ENCODE measurements at places on chromosomes 12 and 14.

- DNase-seq = no peak
Observed at GRCh38 chr12:105548626-105549025, 218.1 kb downstream of the C12orf75 start.

- DNase-seq = no peak
Observed at GRCh38 chr14:20707622-20708021, 19.1 kb downstream of the ANG start.

- DNase-seq = no peak
Observed at GRCh38 chr14:98943907-98944306, 328.1 kb downstream of the BCL11B start.

DNA sequence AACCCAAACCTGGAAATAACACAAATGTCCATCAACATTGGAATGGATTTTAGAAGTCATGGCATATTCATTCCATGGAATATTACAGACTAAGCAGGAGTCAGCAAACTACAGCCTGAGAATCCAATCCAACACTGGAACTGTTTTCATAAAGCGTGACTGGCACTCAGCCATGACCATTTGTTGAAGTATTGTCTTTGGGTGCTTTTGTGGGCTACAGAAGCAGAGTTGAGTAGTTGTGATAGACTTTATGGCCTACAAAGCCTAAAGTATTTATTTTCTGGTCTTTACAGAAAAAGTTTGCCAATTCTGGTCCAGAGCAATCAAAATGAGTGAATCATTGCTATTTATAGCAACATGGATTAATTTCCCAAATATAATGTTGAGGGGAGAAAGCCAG is 34.5 kb upstream of the FRS2 start:
- no peak for DNase-seq

- no peak for DNase-seq
Observed at GRCh38 chr12:65449400-65449799, 170.9 kb downstream of the MSRB3 start.

DNA sequence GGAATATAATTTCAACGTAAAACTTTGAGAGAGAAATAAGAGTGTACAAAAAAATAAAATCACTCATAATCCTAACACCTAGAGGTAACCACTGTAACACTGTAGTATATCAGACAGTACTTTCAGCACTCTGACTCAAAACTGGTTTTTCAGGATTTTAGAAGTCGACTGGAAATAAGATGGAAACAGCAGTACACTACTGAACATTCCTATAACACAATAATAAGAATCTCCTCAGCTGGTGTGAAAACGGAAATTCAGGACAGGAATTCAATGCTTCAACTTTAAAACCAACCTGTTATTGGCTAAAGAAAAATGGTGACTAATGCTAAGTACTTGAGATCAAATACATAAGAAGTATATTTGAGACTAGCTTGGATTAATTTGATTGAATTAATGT is 12.3 kb upstream of the PITPNM2 start:
- DNase-seq = no peak

- no peak for DNase-seq
Observed at GRCh38 chr14:23359722-23360447, 5.1 kb downstream of the EFS start.

DNA sequence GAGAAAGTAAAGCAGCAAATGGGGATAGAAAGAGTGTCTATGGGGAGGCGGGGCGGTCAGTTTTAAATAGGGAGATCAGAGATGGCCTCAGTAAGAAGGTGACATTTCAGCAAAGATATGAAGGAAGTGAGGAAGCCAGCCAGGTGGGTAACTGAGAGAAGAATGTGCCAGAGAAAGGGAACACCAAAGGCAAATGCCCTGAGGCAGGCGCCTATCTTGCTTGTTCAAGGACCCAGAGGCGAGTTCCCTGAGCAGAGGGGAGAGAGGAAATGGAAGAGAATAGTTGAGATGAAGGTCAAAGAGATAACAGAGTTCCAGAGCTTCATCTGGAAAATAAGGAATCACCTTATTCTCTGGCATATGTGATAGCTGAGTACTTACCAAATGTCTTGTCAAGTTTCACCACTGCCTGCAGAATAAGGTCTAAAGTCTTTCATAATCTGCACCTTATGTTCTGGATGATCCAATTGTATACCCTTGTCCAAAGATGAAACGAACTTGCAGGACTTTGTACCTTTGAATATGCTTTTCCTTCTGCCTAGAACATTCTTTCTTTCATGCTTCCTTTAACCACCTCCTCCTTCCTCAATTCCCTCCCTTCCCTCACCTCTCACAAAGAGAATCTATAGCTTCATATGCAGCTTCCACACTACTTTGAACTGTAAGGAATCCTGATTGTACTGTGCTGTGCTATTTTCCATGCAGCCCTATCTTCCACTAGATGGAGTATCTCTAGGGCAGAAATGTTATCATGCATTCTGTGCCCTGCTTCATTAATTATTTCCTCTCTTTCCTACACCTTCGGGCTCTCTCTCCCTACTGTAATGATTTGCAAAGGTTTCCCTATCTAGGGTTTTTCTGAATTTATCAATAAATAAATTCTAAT is 38.5 kb downstream of the GNPTAB start:
- no peak for DNase-seq

- DNase-seq = no peak
Observed at GRCh38 chr12:45223868-45224267, 8.0 kb downstream of the ANO6 start.

GRCh38 chr14:37088356-37089215 is 83.8 kb downstream of the SLC25A21 start:
- no peak for DNase-seq

DNA sequence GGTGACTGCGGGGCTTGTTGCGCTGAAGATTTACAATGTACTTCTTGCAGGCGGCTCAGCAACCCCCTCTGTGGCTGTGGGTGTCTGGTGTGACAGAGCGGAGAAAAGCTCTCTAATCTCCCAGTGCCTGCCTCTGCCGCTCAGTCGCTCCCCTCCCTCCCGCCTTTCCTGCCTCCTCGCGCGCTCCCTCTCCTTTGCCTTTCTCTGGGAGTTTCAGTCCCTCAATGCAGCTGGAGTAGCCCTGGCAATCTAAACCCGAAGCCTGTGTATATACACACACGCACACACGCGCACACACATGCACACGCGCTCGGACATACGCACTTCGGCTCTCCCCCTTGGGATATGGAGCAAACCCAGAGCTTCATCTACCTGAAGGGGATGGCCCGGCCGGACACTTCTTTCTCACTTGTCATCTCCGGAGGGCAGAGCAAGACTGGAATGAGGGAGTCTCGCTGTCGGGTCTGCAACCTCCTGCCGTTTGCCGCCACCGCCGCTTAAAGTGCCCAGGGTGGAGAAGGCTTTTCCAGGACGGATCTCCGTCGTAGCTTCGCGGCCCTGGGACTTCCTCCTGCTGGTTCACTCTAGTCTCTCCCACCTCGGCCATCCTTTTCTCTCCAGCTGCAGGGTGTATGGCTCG is 599 bp upstream of the TRHDE start:
- no peak for DNase-seq

- DNase-seq = no peak
Observed at GRCh38 chr12:67077617-67078016, 191.5 kb upstream of the CAND1 start.

GRCh38 chr14:45068396-45068795 is 15.5 kb upstream of the PRPF39 start:
- DNase-seq = no peak

GRCh38 chr12:49976557-49976956 is 3.8 kb downstream of the AQP6 start:
- no peak for DNase-seq

- no peak for DNase-seq
Observed at GRCh38 chr12:4911316-4911994, 1.8 kb downstream of the KCNA1 start.

- DNase-seq = no peak
Observed at GRCh38 chr12:81987371-81987770, 228.2 kb upstream of the PPFIA2 start.

GRCh38 chr12:98741556-98742265 is 96.6 kb downstream of the APAF1 start:
- no peak for DNase-seq

DNA sequence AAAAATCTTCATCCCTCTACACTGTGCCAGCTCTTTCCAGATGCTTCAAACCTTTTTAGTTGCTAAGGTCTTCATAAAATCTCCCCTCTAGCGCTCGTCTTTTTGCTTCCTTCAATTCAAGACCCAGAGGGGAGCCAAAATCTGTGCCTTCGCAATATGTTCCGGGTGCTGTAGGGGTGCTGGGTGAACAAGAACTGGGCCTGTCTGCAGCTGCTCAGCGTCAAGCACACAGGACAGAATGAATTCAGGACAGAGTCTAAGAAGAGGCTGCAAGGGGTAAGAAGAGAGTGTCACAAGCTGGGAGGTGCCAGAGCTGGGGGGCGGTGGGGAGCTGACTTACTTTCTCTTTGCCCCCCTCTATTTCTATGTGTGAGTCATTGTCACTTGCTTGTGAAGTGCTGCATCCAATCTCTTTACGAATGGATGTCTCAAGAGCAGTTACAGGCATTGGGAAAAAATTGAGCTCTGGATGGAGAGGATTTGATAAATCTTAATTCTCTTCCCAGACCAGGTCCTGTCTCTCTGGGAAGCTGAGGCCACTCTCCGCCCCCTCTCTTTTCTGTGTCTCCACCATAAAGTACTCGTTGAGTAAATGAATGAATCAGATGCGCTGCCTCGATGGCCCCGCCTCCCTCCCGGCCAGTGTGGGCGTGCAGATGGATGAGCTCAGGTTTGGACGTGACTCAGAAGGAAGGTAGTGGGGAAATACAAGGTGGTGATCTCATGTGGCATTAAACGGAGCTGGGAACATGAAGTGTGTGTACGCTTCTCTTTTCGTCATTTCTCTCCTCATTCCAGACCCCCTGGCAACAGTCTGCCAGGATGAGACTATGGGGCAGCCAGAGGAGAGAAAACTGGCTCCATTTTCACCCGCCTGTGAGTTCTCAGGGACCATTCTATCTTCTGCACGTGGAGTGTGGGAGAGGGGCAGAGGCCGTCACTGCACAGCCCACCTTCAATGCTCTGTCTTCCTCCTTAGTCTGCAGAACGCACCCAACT is 91.3 kb downstream of the TSPAN9 start:
- no peak for DNase-seq

DNA sequence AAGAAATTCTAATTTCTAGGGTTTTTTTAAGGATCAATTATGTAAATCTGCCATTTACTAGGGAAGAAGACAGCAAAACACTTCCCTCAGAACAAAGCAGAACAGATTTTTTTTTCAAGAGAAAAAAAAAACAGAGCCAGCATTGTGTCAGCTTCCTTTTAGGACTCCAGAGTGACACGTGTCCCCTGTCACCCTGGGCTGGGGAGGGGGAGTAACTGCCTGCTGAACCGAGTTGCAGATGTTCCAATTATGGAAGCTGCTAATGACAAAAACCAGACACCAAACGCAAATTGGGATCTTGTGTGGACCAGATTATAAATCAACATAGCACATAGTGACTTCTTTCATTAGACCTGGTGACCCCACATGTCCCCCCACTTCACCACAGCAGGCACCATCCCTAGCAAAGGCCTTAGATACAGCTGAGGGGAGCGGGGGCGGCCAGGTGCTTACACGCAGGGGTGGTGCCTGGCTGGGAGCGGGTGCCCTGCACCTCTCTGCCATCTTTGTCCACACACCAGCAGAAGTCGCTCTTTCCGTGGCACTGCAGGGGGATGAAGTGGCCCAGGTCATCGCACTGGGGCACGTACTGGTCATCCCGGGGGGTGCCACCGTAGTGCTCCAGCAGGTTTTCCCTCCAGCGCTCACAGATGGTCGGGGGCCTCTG is 25.4 kb downstream of the RTRAF start:
- DNase-seq = no peak

GRCh38 chr12:109009766-109010165 is 11.1 kb downstream of the SVOP start:
- DNase-seq = peak; percentile 41

- no peak for DNase-seq
Observed at GRCh38 chr14:53144244-53144643, 8.9 kb downstream of the DDHD1 start.

GRCh38 chr12:52063082-52063924 is 6.5 kb upstream of the ATG101 start:
- DNase-seq = no peak

DNA sequence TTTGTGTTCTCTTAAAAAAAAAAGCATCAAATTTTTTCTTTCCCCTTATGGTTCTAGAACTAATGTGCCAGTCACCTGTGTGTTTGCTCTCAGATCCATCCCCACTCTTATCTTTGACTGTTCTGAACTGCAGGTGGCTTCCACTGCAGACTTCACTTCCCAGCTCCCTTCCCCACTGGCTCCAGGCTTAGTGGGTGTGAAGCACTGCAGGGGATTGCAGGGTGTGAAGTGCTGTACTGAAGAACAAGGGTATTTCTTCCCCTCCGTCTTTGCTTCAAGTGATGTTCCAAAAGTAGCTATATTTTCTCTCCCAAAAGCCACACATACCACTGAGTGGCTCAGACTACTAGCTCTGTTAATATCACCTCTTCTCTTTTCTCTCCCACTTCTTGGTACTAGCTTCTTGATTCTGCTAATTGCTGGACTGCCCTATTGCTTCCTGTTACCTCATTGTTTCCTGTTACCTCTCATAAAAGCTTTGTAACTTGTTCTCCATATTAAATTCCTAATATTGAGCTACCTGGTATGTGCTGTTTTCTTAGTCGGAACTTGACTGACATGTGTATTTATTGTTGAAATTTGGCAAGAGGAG is 115.4 kb upstream of the PRICKLE1 start:
- DNase-seq = no peak

DNA sequence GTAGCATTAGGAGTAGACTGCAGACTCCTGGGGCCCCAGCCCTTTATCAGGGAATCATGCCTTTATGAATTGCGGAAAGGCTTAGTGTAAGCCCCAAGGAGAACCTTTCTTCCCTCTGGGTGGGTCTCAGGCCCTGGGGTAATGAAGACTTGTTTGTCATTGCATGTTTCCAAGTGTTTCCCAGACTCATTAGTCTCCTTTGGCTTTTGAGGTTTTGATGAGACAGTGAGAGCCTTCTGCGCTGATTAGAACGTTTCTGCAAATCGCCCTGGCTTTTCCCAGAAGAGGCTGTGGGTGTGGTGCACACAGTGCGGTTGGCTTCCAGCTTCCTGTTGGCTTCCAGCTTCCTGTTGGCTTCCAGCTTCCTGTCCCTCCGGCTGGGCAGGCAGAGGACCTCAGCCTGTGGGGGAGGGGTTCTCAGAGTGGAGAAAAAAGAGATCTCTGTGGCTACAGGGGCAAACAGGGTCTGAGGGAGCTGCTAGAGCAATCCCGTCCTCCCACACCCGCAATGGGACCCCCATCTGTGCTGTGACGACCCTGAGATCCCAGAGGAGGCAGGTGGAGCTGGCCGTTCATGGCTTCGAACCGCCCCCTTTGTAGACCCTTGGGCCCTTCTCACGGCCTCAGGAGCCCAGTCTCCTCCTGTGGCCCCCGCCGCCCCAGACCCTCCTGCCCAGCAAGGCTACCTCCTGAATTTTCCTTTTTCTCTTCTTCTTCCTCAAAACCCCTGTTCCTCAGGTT is 42.1 kb downstream of the GPR68 start:
- no peak for DNase-seq

GRCh38 chr12:69620077-69620476 is 9.4 kb upstream of the LRRC10 start:
- DNase-seq = no peak

GRCh38 chr12:59096246-59096645 is 175.9 kb upstream of the LRIG3 start:
- DNase-seq = no peak

GRCh38 chr14:51202914-51203665 is 37.0 kb upstream of the TMX1 start:
- DNase-seq = no peak
